ENCODE measurements at places on chromosomes 1 and 21.

- DNase-seq = peak; percentile 36
Observed at GRCh38 chr1:109499661-109500536, 6.0 kb downstream of the CYB561D1 start.

GRCh38 chr21:16457498-16457897, 727.7 kb downstream of the USP25 start:
- DNase-seq = no peak

DNA sequence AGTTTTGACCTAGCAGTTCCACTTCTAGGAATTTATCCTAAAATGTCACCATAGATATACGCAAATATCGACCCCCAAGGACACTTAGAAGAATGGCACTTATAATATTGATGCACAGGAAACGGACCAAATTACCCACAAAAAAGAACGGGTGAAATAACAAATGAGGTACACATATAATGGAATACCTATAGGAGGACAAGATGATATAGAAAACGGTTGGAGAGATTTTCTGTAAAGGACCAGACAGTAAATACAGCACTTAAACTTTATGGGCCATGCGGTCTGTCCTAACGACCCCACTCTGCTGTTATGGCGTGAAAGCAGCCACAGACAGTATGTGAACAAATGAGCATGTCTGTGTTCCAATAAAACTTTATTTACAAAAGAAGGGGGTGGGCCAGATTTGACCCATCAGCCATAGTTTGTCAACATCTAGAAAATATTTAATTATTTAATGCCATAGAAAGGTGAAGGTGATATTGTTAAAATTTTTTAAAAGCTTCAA, 2.4 kb downstream of the TMPRSS3 start:
- no peak for DNase-seq

DNA sequence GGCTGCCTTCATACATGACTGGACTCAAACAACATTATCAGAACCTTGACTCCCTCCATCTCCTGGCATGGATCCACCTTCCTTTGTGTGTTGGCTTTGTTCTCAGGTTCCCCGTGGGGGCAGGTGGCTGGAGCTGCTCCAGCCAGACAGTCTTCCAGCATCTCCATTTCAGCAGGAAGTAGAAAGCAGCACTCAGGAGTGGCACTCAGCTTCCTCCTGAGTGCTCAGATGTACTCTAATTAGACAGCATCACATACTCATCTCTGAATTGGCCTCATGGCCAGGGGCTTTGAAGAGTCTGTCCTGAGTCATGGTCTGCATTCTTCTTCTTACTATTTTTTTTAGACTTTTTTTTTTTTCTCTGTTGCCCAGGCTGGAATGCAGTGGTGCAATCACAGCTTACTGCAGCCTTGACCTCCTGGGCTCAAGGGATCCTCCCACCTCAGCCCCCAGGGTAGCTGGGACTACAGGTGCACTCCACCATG, 27.9 kb downstream of the OVAAL start:
- DNase-seq = peak; percentile 100

DNA sequence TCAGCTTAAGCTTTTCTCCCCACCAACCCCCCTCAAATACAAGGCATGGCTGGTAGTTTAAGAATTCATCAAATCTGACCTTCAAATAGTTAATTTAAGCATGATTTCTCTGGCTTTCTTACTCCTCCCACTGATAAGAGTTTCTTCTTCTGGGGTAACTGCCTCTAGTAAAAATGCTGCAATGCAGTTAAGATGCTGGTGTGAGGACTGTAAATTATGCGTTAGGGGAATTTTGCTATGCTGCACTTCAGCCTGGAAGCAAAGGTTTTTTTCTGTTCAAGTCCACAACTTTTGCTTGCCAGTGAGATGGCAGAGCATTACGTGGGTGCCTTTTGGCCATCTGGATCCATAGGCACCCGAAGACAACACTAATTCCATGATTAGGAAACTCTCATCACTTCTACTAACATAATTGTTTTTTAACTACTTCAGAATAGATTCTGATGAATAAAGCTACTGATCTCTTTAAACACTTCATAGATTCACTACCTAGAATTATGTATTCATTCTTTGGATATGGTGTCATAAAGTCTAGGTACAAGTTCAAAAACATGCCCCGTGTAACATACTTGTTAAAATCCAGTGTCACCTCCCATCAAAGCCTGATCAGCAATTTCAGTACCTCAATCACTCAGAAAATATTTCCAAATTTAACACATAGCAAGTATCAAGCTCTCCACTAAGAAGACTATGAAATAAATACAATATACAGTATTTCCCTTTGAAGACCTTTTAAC, 8.8 kb upstream of the SMYD2 start:
- no peak for DNase-seq

GRCh38 chr21:35227786-35228185, 178.7 kb upstream of the RUNX1 start:
- DNase-seq = peak; percentile 88

DNA sequence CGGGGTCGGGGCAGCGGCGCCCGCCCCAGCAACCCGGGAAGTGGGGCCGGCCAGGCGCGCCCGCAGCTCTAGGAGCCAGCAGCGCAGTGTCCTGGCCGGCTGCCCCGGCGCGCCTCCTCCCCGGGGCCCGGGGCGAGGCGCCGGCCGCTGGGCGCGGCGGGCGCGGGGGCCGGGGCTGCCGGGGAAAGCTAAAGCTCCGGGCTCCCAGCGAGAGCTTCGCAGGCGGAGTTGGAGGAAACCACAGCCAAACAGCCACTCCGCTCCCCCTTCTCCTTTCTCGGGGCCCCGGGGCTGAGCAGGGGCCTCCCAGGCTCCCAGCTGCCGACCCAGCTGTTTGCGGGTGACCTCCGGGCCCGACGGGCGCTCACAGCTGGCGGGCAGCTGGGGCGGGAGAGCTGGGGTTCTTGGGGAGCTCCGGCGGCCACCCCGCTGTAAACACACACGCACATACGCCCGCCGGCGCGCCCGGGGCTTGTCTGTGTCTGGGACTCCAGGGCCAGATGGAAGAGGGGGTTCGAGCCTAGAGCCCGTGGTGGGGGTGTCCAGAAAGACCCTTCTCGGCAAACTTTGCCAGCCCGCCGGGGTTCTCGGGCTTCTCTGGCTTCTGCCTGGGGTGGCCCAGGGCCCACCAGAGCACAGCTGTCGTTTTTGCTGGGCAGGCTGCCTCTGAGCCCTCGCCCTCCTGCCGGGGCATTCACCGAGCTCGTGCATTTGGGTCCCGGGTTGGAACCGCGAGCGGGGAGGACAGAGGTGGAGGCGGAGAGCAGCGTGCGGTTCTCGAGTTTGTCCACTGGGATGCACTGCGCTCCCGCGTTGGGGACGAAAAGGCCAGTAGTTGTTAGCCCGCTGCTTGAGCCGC, 1.5 kb downstream of the AJAP1 start:
- peak; percentile 63 for DNase-seq

- no peak for DNase-seq
Observed at GRCh38 chr1:52502789-52503188, 50.1 kb downstream of the TUT4 start.

DNA sequence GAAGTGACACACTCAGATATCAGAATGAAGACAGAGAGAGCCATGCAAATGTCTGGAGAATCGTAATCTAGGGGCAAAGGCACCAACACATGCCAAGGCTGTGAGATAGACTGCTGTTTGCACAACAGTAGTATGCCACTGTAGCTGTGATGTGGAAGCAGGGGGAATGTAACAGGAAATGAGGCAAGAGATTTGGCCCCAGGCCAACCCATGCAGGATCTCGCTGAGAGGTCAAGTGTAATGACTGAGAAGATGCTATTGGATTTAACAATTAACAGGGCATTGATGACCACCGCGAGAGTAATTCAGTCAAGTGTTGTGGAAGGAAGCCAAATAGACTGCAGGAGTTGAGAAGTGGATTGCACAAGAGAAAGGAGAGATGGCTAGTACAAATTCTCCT, 107.3 kb upstream of the ST6GALNAC5 start:
- DNase-seq = peak; percentile 8

GRCh38 chr1:54273795-54274163, 73.8 kb downstream of the MRPL37 start:
- no peak for DNase-seq

GRCh38 chr1:16440131-16440469, 424 bp upstream of the NECAP2 start:
- no peak for DNase-seq

GRCh38 chr1:3192825-3193224, 123.8 kb downstream of the PRDM16 start:
- DNase-seq = no peak

GRCh38 chr1:203641503-203641890, 14.9 kb downstream of the ATP2B4 start:
- DNase-seq = no peak

GRCh38 chr1:94061513-94062443, 59.2 kb downstream of the ABCA4 start:
- DNase-seq = no peak

DNA sequence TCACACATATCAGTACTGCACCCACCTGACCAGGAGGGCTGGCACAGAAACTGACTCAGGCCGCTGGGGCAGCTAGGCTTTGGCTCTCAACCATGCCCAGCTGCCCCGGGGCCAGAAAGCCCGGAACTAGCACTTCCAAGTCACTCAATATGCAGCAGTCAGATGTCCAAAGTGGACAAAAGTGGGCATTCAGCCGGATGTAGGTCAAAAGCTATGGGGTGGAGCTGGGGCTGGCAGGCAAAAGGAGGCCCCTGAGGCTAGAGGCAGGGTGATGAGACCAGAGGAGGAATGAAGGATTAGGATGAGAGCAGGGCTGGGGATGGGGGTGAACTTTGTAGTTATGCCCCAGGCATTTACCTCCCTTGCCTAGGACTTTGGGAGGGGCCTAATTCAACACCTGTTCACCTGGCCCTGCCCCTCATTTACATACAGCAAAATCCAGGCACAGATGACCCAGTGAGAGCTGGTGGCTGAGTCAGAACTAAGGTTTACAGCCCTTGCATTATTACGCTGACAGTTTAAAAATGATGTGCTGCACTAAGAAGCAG, 30.7 kb upstream of the EDN2 start:
- no peak for DNase-seq

GRCh38 chr1:93732514-93732913, 50.9 kb upstream of the BCAR3 start:
- no peak for DNase-seq

- no peak for DNase-seq
Observed at GRCh38 chr1:43128816-43129215, 43.3 kb downstream of the EBNA1BP2 start.

All from DMS79 (cell line).